ENCODE measurements at places on chromosomes 7 and 10.
A peak's percentile ranks its signal among the peaks of the same experiment; 100 is the strongest.

GRCh38 chr10:110348336-110348735 is 43.6 kb upstream of the SMNDC1 start:
- DNase-seq = no peak

DNA sequence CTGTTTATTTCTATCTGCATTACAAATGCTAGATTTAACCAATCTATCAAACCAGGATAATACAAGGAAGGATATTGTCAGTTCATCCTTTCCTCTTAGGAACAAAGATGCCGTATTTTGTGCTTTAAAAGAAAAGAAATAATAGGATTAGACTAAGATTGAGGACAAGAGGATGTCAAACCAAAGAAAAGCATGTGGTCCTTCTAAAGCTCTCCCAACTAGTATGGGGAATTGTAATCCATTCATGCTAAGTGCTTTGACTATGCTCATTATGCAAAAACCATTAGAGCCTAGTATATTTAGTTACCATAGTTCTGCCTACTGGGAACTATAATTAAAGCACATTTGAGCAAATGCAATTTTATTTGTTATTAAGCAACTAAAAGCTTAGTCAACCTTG is 280.2 kb downstream of the GRM8 start:
- no peak for DNase-seq

DNA sequence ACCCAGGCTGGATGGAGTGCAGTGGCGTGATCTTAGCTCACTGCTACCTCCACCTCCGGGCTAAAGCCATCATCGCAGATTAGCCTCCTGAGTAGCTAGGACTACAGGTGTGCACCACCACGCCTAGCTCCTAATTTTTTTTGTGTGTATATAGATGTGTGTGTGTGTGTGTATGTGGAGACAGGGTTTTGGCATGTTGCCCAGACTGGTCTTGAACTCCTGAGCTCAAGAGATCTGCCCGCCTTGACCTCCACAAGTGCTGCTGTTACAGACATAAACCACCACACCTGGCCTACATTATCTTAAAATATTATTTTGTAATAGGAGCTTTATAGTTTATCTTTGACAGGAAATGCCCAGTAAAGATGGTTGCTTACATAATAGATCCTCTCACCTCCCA is 25.0 kb downstream of the FOXP2 start:
- DNase-seq = no peak

GRCh38 chr7:15839416-15840100 is 153.1 kb upstream of the MEOX2 start:
- no peak for DNase-seq

DNA sequence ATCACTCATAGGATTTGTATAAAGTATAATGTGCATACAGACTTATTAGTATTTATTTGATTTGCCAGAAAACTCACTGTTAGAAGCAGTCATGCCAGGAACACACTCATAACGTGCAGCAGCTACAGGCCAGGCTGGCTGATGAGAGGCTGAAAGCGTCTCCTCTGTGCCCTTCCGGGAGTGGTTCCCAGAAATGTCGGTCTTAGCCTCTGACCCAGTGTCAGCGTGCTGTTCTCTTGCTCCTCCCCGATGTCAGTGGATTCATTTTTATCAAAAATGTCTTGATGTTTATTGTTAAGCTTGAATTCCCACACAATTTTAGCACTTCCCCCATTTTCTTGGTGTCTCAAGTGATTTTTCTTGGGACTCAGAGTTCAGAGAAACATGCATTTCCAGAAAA is 33.3 kb upstream of the GARS1 start:
- no peak for DNase-seq

DNA sequence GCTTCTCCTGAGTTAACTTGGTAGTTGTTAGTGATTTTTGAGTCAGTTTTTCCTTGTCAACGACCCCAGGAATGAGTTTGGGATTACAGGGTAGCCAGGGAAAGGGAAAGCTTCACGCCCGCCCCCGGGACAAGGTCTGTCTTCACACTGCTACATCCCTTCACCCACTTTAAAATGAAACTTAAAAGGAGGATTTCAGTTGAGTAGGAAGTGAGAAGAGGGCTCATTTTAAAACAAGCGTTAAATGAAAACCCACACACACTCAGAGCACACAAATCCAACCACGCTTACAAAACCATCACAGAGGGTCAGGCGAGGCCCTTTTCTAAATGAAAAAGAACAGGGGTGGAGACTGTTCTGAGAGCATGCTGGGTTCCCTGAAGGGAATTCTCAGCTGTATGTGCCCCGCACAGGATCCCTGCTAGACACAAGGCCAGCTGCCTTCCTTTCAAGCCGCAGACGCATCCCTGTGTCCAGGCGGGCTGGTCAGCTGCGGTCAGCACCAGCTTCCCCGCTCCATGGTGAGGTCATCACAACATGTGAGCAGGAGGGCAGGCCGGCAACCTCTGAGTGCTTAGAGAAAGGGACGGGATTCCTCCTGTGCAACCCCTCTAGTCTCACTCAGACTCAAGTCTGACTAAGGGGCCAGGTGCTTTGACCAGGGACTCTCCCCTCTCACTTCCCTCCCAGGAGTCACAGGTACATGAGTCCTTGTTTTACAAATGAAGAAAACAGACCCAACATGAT is 111.8 kb downstream of the EGFR start:
- DNase-seq = peak; percentile 78

DNA sequence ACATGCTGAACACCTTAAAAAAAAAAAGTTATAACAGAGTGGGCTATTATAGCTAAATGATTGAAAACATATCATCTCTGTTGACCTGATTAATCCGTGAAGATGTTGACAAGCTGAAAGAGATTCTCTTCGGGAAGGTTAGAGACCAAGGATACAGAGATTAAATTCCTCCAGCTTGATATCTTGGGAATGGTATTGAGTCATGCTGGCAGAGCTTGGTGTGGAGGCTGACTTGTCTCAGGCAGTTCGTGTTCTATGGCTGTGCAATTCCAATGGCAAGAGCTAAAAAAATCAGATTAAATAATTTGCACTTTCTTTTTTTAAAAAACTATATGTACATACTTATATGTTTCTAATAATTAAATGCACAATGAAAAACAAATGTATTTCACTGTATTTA is 24.9 kb upstream of the CACNA2D1 start:
- no peak for DNase-seq

DNA sequence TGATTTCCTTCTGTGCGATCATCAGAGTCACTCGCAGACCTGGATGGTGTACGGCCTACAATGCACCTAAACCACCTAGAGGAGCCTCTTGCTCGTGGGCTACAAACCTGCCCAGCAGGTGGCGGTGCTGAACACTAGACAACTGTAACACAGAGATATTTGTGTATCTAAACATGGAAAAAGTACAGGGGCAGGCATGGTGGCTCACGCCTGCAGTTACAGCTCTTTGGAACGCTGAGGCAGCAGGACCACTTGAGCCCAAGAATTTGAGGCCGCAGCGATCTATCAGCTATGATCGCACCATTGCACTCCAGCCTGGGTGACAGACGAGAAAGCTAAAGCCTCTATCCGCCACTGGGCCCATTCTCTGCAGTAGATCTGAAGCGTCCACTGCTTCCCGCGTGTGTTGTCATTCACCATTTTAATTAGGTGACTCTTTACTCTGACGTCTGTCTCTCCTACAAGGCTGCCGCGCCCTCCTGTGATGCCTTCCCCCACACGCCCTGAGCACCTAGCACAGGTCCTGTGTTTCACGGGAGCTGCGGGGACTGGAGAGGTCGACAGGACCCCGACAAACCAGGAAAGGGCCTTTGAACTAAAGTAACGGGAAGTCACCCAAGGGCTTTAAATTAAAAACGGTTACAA is 774 bp downstream of the TUBGCP2 start:
- peak; percentile 70 for DNase-seq

DNA sequence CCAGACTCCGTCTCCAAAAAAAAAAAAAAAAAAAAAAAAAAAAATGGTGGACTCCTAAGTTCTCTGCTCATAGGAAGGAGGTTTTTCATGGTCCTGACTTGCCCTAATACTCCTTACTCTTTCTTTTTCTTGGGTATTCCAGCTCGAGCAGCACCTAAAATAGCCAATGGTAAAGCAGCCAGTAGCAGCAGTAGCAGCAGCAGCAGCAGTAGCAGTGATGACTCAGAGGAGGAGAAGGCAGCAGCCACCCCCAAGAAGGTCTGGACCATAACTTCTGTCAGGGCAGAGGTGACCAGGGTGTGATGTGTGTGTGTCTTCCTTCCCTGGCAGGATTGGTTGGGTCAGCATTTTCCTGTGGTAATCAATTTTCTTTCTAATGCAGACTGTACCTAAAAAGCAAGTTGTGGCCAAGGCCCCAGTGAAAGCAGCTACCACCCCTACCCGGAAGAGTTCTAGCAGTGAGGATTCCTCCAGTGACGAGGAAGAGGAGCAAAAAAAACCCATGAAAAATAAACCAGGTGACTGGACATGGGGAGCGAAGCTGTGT is 6.9 kb downstream of the NOLC1 start:
- DNase-seq = no peak

GRCh38 chr10:129005080-129005479 is 462.0 kb upstream of the MGMT start:
- no peak for DNase-seq

- no peak for DNase-seq
These were observed 9.0 kb downstream of the LSM5 start for GRCh38 chr7:32481176-32481575.

- no peak for DNase-seq
These were observed 334.0 kb downstream of the ZNF33B start for GRCh38 chr10:42304341-42304740.

DNA sequence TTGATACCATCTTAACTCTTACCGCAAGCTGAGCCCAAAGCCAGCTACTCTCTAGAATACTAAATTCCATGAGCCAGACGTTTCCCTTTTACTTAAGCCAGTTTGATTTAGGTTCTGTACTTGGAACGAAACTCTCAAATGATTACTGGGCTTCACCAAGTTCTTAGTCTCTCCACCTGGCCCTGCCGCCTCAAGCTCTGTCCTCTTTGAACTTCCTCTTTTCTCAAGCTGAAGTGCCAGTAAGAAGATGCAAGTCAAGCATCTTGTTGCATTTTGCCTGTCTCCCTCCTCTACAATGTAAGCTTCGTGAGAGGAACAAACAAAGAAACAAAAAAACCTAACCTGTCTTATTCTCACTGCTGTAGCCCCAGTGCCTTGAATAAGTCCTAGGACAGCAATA is 358.2 kb upstream of the NPVF start:
- DNase-seq = no peak

GRCh38 chr7:128933180-128933891 is 4.4 kb upstream of the IRF5 start:
- no peak for DNase-seq

DNA sequence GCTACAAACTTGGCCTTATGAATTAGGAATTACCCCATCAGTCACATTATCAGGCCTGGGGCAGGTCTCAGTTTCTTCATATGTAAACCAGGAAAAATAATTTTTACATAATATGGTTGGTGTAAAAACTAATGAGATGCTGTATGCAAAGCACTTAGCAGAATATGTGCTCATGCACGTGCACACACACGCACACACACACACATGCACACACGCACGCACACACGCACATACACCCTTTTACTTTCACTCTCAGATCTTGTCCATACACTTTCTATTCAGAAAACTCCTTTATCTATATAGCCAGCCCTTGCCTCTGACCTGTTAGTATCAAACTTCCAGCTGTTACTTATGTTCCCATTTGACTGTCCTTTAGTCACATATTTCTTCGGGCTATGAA is 92.7 kb downstream of the CREB5 start:
- no peak for DNase-seq

GRCh38 chr10:15211464-15211979 is 43.0 kb upstream of the NMT2 start:
- DNase-seq = peak; percentile 94

DNA sequence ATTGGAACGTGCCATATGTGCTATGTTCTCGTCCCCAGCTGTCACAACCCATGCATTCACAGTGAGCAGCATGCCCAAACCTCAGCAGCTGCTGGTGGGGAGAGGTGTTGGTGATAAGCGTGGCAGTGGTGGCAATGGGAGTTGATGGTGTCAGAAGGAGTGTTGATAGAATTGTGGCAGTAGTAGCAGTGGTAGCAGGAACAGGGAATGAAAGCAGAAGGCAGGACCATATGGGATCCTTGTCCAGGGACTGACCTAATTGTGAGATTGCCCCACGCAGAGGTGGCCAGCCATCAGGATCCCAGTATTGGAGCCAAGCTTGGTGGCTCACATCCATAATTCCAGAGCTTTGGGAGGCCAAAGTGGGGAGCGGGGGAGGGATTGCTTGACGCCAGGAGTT is 276.3 kb downstream of the GALNT17 start:
- DNase-seq = no peak

DNA sequence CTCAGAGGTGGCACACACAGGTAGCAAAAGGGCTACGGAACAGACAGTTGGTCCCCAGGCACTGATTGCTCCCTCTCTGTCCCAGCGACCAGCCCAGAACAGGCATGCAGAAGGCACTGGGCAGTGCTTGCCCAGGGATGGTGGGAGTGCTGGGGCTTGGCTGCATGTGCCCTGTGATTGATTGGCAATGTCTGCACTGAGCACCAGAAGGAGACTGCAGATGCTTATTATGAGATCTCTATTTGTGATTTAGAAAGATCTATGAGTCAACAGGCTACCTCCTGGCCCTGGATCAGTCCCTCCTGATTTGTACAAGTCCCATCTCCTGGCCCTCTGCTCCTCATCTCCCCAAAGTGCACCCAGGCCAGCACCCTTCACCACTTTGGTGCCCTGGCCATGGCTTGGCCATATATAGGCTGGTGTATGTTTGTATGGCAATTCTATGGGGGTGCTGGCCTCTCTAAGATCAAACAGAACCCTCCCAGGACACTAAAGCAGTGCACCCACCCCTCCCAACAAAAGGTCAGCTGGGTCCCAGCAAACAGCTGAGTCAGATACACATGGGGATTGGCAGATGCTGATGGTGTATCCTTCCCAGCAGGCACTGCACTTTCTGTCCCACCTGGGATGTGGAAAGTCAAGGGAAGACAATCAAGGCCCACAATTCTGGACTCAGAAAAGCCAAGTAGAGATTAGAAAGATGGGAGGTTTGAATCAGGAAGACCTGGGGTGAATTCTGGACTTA is 30.9 kb downstream of the CAMK2B start:
- DNase-seq = peak; percentile 29

DNA sequence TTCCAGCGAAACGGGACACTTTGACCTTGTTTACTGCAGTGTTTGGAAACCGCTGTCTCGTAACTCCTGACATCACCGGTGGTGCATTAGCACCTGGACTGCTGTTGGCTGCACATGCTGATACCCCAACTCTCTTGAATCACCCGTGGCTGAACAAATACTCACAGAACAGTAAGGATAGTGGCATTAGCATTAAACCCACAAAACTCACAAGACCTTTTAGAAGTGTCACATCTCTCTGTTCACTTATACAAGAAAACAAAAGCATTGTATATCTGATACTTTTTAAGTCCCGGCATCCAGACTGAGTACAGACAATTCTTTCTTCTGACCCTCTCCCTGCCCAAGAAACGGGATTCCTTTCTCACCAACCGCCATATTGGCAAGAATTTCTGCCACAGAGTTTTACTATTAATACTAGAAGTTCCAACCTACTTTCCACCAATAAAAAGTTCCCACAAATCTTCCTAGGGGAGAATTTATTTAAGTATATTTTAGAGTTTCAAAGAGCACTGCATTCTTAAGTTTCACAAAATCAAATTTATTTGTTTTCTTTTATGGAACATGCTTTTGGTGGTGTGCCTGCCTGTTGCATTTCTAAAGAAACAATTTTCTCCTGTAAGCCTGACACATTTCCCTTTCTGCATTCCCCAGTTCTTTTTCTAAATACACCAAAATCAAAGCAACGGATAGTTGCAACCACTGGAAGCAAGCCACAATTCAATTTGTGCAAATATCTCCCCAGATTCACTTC is 208.4 kb upstream of the KLF14 start:
- no peak for DNase-seq

- DNase-seq = no peak
These were observed 21.2 kb downstream of the EVX1 start for GRCh38 chr7:27263781-27264180.

All from SJSA1 (cell line).